Dorsolateral prefrontal cortex (tissue), 122 donors: ENCODE measurements at places on chromosomes 6 and 20.

- DNase-seq = no peak
These were observed 8.2 kb downstream of the STX7 start for GRCh38 chr6:132504757-132505156.

GRCh38 chr6:34362909-34363680 is 29.4 kb downstream of the NUDT3 start:
- DNase-seq = no peak

- no peak for DNase-seq
These were observed 102.7 kb upstream of the QKI start for GRCh38 chr6:163311830-163312229.

GRCh38 chr20:17735206-17735804 is 35.5 kb downstream of the BANF2 start:
- no peak for DNase-seq

GRCh38 chr20:63696306-63696627 is 185 bp upstream of the TNFRSF6B start:
- DNase-seq = no peak

- no peak for DNase-seq
These were observed 507.8 kb upstream of the CITED2 start for GRCh38 chr6:139882234-139882633.

DNA sequence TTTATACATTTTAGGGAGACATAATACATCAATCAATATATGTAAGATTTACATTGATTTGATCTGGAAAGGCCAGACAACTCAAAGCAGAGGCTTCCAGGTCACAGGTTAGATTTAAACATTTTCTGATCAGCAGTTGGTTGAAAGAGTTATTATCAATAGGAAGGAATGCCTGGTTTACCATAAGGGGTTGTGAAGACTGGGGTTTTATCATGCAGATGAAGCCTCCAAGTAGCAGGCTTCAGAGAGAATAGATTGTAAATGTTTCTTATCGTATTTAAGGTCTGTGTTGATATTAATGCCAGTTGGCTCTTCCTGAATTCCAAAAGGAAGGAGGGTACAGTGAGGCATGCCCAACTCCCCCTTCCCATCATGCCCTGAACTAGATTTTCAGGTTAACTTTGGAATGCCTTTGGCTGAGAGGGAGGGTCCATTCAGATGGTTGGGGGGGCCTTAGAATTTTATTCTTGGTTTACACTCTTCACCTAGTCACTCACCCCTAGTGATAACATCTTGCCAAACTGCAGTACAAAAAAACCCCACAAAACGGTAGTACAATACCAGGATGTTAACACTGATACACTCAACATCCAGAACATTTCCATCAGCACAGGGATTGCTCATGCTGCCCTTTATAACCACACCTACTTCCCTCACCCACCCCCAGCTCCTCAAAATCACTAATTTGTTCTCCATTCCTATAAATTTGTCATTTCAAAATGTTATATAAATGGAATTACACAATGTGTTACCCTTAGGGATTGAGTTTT is 259.6 kb upstream of the PLN start:
- no peak for DNase-seq

DNA sequence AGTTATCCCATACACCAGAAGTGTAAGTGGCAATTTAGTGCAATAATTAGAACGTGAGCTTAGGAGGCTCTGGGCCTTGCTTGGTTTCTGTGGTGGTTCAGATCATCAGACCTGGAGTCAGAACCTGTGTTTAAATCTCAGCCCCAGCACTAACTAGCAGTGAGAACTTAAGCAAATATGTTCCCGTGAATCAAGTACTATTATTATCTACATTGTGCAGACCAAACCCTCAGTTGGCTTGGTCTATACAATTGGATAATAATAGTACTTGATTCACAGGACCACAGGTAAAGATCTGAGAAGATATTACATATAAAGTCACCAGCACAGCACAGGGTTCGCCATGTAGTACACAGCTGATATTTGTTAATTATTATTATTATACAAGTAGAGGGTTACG is 93.1 kb downstream of the SIM1 start:
- DNase-seq = no peak

DNA sequence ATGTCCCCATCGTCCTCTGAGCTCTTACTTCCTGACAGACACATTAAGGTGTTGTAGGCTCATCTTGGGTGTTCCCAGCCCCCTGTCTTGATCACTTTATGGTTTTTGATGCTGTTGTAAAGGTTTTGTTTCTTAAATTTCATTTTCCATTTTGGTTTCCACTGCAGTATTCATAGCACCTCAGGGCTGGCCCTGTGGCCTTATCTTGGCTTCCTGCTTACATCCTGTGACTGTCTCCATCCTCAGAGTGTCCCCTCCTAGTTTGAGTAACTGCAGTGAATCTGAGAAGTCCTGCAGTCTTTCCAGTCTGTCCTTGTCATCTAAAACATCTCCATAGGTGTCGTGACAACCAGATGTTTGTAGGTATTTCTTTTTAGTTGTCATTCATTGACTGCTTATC is 50.9 kb downstream of the JARID2 start:
- DNase-seq = no peak

DNA sequence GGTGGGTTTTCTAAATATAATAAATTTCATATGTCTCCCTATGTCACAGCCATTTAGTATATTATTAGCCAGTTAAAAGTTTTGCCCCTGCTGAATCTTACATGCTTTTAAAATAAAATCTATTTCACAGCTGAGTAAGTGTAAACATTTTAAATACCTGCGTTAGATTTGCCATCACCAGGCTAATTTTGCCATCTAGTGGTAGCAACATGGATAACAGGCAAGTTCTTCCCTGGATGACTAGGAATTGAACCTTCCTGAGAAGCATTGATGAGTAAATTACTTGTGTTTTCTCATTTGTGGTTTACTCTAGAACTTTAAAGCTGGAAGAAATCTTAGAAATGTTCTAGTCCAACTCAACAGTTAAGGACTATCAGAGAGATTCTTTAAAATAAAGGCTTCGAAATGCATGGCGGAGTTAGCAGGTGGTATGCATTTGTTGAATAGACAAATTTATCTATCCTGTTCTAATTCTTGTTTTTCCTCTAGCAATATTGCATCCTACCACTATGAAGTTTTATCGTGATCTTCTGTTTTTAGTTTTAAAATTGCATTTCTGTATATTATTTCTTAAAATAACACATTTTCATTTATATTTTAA is 2.6 kb downstream of the PRSS35 start:
- DNase-seq = no peak
